DMS79 (cell line): ENCODE measurements at places on chromosomes 11 and 22.
A peak's percentile ranks its signal among the peaks of the same experiment; 100 is the strongest.

DNA sequence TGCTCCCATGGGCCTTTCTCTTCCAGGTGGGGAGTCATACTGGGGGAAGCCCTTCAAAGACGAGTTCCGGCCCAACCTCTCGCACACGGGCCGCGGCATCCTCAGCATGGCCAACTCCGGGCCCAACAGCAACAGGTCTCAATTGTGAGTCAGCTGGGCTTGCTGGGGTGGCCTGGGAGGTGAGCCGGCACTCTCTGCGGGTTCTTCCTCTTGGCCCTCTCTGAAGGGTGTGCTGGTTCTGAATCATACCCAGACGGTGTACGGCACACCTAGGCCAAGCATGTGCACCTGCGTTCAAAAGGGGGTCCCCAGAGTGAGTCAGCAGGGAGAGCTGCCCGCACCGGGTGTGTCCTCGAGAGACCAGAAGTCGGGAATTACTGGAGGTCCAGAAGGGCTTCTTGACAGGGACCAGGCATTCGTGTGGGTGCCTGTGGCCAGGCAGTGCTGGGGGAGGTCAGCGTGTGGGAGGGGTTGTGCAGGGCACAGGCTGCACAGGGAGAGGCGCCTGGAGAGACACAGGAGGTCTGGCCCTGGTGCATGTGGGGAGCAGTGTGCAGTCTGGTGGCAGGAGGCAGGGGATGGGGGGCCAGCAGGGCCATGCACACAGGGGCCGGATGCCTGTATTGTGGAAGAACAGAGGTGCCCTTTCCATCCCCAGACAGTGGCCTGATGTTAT is 23.0 kb downstream of the PPIL2 start:
- no peak for DNase-seq

GRCh38 chr22:44740307-44740706 is 12.1 kb upstream of the ARHGAP8 start:
- no peak for DNase-seq

DNA sequence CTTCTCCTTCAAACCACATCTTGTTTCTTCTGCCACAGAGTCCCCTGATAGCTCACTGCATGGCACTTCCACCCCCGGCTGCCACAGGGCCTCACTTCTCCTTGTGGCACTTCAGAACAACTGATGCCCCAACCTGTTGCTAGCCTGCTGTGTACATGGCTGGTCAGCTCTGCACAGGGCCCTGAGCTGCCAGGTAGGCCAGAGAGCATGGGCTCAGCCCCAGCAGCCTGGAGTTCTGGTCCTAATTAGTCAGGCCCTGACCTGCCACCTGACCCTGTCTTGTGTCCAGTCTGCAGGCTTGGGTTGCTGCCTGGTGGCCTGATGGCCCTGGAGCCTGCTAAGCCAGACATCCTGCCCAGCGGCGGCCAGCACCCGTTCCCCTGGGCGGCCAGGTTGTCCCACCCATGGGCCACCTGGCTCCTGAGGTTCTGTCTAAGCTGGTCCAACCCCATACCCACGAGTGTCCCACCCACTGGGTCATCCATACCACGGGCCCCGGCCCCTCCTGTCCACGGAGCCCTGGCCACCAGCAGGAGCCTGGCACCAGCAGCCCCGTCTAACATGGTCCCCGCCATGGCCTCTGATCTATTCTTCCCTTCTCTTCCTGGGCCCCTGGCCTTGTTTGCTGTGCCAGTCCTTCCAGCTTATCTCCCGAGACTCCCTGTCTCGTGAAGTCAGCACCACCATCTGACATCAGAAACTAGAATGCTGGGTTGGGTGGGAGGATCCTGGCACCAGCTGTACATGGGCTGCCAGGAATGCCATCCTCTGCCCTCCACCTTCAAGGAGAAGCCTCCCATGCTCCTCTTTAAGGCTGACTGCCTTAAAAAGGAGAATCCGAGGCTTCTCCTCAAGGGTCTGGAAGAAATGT is 3.1 kb upstream of the CERK start:
- DNase-seq: no peak

GRCh38 chr11:65870706-65871681 is 1.6 kb downstream of the EFEMP2 start:
- no peak for DNase-seq

DNA sequence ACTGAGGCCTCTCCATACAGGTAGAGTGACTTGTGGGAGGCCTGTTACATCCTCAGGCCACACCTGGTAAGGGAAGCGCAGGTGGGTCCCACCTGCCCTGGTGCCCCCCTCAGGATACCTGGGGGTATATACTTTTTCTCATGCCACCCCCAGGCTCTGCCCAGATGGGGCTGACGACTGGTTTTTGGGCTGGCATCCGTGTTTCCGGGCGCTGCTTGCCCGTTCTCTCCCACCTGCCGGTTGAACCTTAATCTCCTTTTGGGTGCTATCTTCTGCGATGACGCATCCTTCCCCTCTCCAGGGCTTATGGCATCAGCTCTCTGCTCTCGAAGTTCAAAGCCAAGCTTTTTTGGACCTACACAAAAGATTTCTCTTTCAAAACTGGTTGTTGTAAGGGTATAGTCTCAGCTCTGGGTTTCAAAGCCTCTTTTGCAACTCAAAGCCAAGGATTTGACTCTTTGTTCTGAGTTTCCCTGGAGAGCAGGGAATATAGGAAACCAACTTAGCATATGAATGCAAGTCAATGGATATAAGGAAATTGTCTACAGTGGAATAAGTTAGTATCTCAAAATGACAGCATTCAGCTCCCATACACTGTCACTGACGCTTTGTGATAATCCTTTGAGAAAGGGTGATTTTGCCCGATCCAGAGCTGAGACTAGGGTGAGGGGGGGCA is 8.6 kb upstream of the LRRC10B start:
- no peak for DNase-seq

DNA sequence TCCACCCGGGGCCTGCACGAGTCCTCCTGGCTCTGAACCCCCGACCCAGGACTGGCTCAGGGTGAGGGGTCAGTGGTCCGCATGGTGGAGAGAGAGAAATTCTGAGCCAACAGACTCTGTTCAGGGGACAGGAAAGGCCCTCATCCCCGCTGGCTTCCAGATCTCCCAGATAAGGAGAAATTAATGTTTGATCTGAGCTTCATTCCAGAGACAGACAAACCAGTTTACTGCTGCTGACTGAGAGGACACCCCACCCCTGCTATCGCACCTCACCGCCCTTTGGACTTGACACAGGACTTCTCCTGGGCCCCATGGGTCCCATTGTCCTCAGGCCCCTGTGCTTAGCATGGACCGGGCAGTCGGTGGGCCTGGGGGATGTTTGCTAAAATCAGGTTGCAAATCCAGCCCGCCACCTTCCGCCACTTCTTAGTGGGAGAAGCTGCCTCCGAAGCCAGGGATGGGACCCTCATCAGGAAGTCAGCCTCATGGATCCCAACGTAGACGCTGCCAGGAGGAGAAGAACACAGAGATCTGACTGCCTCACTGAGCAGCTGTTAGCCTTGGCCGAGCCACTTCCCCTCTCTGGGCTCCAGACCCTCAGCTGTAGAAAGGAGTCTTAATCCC is 11.2 kb upstream of the UPK3A start:
- no peak for DNase-seq

GRCh38 chr11:120057595-120058581 is 80.0 kb downstream of the TRIM29 start:
- DNase-seq: peak; percentile 9
